ENCODE measurements at places on chromosomes 3 and 15. TPM values are rescaled to one million over a fixed set of nuclear protein-coding genes. Genes with fewer than 3 reads are reported as not detected.
A peak's percentile ranks its signal among the peaks of the same experiment; 100 is the strongest.

DNA sequence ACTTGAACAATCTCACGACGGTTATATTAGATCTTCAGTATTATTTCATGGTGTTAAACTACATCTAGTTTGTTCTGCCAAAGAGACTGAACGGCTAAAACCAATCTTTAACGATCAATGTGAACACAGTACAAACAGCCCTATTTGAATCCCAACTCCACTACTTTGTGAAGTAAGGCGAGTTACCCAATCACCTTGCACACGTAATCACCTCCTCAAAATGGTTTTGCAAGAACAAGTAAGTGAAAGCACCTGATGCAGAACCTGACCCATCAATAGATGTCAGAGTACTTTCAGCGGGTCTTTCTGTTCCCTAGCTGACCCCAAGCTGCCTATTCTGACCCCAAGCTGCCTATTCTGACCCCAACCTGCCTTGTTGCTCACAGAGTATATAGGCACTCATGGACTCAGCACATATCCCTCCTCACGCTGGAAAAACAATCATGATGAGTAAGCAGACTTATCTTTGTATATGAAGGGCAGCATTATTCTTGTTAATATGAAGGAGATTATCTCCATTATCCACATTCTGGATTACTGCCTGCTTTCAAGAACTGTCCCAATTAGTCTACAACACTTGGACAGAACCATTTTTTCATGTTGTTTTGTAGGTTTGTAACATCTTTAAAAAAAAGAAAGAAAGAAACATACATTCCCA is 3.7 kb downstream of the KPNA1 start:
- DNase-seq, result no peak

DNA sequence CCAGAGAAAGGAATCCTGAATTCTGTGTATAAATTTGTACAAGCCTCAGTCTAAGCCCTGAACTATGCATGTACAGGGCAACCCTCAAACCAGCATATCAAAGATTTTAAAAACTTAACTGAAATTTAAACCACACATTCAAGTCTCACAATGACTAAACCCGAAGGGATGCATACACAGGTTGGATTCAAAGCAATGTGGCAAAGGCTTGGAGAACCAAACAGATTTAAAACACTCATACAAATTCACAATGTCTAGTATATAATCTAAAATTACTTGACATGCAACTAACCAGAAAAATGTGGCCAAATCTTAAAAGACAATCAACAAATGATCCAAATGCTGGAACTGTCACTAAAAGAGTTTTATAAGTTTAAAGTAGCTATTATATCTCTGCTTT is 36.4 kb downstream of the CEP152 start:
- DNase-seq, result no peak

Gene MAP1A
- 12.8 TPM for total RNA-seq

DNA sequence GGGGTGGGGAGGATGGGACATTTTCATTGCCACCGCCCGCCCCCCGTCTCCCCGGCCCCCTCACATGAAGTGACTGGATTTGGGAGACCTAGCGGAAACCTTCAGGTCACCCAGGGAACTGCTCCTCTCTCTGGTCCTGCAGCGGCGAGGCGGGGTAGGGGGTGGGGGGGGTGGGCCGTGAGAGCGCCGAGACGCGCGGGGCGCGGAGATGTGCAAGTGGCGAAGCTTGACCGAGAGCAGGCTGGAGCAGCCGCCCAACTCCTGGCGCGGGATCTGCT is 712 bp upstream of the MME start:
- DNase-seq, result peak; percentile 18

Gene ROPN1
- total RNA-seq, result not detected

DNA sequence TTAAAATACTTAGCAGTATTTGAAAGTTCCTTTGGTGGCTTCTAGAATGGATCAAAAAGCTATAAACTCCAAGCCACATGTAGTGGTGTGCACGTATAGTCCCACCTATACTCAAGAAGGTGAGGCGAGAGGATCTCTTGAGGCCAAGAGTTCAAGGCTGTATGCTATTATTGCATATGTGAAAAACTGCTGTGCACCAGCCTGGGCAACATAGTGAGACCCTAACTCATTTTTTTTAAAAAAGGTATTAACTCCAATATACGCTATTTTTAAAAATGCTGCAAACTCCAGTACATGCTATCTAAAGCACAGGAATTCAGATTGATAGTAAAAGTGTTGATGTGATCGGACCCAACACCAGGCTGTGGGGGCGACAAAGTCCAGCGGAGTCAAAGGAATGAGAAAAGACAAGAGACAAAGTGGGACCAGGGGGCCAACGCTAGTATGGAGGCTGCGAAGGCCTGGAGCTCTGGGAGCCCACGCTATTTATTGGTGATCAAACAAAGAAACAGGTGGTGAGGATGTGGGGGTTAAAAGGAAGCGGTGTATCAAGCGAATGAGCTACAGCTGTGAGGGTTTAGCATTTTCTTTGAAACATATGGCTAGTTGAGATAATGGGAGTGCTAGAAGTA is 66.6 kb downstream of the ARIH1 start:
- DNase-seq, result no peak

Gene ZKSCAN7
- 5.2 TPM for total RNA-seq
